ENCODE measurements at places on chromosomes 3 and 15.

- no peak for DNase-seq
Observed at GRCh38 chr3:149428087-149428486, 46.4 kb upstream of the TM4SF4 start.

DNA sequence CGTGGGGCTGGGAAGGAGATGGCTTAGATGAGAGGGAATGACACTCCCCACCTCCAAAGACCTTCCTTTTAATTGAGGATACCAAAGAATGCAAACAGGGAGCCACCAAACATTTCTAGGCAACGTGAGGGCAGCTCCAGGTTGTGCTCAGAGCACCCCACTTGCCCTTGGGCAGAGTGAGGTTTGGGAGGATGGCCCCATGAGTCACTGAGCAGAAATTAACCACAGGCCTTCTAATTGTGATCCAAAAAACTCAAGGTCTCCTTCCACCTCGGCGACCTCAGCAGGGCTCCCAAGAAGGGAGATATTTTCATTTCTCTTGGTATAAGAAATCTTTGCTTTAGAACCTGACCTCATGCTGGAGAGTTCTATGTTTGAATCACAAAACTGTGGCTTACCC, 305.0 kb upstream of the TPM1 start:
- DNase-seq: no peak

- peak; percentile 44 for DNase-seq
Observed at GRCh38 chr15:63833021-63833696, 589 bp downstream of the HERC1 start.

DNA sequence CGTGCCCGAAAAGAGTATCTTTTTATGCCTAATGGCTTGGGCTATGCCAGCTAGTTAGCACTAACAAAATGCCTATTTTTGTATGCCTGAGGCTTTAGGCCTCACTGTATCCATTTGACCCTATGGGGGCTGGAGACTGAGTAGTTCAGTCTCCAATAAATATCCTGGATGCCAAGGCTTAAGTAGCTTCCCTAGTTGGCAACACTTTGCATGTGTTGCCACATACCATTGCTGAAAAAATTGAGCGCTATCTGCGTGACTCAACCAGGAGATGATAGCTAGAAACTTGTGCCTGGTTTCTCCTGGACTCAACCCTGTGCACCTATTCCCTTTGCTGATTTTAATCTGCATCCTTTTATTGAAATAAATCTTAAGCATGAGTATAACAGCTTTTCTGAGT, 58.4 kb upstream of the ATP2C1 start:
- no peak for DNase-seq

DNA sequence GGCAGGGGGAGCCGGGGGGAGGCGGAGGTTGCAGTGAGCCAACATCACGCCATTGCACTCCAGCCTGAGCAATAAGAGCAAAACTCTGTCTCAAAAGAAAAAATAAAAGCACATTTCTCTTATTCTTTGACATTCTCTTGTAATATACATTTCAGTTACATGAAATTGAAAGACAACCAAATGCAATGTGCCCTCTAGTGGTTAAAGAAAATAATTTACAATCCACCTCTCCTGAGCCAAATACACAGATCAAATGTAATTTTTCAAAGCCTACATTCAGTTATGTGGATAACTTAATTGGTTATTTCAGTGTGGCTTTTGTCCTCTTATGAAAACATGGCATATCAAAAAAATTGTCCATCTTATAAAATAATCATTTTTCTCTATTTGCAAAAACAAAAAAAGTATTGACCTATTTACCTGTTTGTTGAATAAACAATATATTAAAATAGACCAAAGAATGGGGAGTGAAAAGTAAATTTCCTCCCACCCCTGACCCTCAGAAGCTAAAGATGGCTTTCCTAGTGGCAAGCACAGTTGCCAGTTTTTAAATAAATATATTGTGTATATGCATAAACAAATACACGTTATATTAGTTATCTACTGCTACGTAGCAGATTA, 14.2 kb upstream of the U2SURP start:
- DNase-seq: no peak

- no peak for DNase-seq
Observed at GRCh38 chr3:192092388-192093005, 631.5 kb downstream of the PYDC2 start.

DNA sequence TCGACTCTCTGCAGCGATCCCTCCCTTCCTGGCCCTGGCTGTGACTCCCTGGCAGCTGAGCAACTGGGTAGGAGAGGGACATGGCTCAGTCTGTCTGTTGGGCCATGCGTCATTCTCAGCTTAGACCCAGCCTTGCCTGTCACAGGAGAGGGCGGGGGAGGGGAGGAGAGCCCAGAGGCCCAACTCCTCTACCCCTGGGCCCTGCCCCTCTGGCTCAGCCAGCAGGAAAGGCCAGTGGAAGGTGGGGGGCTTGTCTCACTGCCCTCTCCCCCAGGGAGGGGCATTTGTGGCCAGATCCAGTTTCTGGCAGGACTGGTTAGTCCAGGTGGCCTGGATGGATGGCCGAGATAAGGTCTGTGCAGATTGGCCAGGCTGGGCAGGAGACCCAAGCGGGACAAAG, 31.6 kb downstream of the DNAJB8 start:
- DNase-seq: no peak

DNA sequence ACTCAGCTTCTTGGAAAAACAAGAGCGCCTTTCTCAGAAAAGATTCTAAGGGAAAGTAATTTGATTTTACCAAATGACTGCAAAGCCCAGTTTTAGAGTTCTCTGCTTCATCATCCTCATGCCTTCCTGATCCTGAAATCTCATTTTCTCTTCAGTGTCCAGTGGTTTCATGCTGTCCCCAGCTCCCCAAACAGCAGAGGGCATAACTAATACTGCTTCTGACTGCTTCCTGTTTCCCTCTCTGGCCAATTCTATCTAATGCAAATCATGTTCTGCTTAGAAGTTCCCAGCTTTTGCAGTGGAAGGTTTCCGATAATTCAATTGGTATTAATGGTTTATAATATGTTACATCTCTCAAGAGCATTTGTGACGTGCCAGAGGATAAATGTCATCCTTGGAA, 161.1 kb downstream of the CLSTN2 start:
- no peak for DNase-seq

- DNase-seq: no peak
Observed at GRCh38 chr15:59548501-59549226, 62.9 kb upstream of the GCNT3 start.

DNA sequence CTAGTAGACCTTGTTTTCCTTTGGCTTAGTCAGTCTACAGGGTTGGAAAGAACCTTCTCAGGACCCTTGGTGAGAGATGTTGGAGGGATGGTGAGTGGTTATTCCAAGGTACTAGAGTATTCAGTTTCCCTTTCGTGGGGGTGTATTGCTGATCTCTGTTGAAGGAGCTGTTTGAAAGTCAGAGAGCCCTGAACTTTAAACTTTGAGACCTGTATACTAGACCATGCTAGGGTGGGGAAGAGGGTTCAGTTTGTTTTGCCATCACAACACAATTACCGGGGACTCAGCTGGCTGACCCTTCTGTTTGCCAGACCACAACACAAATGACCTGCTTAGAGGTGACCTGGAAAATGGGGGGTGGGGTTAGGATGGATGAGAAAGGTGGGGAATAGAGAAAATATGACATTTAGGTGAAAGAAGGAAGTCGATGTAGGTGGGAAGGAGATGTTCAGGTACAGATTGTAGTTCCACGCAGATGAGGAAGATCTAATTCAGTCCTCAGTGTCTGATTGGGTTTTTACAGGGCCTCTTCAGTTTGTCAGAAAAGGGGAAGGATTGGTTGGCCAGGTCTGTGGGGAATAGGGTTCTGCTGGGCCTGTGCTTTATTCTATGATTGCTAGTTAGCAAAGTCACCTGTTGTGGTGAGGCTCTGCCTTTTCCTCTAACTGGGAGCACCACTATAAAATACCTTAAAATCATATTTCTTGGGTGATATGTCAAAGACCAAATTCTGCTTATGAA, 6.8 kb downstream of the UBE2E2 start:
- DNase-seq: no peak

DNA sequence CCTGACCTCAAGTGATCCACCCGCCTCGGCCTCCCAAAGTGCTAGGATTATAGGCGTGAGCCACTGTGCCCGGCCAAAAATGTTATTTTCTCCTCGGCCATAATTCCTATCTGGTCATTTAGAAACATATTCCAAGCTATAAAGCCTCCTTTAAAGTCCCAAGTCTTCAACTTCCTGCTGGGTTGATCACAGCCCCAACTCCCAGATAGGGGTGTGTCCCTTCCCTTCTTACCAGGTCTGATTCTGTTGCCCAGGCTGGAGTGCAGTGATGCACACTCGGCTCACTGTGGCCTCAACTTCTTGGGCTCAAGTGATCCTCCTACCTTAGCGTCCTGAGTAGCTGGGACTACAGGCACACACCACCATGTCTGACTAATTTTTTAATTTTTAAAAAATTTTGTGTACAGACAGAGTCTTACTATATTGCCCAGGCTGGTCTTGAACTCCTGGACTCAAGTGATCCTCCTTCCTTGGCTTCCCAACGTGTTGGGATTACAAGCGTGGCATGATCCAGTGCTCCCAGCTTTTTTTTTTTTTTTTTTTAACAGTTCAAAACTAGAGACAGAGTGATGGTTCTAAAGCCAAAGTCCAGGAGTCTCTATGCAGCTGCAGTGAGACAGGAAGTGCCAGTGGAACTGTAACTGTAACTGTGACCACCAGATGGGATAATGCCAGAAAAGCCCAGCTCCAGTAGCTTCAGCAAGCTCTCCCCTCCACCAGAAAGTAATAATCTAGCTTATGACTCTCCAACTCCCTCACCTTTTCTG, 8.2 kb upstream of the PRKAR2A start:
- DNase-seq: no peak

DNA sequence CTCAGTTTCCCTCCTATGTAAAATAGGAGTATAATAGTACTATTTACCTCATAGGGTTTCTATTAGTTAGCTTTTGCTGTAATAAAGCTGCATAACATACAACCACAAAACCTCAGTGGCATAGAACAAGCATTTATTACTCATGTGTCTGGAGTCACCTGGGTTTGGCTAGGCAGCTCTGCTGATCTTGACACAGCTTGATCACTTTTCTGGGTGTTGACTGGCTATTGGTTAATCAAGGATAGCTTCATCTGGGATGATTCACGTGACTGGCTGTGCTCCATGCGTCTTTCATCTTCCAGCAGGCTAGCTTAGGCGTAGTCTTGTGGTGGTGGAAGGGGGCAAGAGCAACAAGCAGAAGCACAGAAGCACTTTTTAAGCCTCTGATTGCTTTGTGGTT, 112.6 kb downstream of the SQOR start:
- DNase-seq: no peak

- DNase-seq: no peak
Observed at GRCh38 chr3:40663280-40663679, 138.5 kb downstream of the ZNF621 start.

DNA sequence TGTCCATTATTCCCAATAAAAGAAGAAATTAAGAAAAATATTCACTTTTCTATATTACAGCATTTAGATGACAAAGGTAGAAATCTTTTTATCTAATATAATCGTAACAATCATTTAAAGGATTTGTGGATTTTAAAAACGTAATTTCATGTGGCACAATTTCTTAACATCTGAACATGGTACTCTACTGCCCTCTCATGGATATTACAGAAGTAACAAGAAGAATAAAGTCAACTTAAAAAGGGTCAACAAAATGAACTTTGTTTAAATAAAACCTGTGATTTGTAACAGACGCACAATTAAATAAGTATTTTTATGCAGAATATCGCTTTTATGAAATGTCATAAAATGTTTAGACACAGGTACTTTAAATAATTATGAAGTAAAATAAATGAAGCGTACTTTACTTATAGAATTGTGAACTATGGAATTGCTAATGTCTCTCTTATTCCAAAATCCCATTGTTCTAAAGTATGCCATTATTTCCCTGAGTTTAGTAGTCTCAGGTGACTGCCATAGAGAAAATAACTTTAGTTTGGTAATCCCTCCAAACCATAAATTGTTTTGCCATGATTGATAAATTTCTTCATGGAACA, 366.8 kb upstream of the ZNF385D start:
- no peak for DNase-seq

GRCh38 chr3:14701676-14702075, 26.7 kb downstream of the C3orf20 start:
- DNase-seq: no peak

- no peak for DNase-seq
Observed at GRCh38 chr3:108552267-108553159, 36.7 kb downstream of the CIP2A start.

GRCh38 chr15:56184516-56184915, 59.2 kb downstream of the RFX7 start:
- DNase-seq: no peak

GRCh38 chr15:47434596-47434995, 282.7 kb upstream of the SEMA6D start:
- DNase-seq: no peak

DNA sequence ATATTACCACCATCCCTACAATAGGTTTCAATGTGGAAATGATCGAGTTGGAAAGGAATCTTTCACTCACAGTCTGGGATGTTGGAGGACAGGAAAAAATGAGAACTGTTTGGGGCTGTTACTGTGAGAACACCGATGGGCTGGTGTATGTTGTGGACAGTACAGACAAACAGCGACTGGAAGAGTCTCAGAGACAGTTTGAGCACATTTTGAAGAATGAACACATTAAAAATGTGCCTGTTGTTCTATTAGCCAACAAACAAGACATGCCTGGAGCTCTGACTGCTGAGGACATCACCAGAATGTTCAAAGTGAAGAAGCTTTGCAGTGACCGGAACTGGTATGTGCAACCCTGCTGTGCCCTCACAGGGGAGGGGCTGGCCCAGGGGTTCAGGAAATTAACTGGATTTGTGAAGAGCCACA, 510 bp downstream of the ARL14 start:
- DNase-seq: no peak

DNA sequence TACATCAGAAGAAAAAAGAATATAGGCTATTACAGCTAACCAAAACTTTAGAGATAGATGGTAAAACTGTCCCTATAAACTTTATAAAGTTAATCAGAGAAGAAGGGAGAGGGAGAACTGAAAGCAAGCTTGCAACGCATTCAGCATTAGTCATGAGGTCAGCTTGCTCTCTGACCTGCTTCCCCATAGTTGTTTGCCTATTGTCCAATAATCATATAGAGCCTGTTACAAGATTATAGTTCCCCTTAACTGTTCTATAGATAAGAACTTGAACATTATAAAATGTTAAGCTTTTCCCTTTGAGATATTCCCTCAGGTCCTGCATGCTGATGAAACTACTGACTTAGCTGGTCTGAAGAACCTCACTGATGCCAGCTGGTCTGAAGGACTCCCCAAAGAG, 74.5 kb downstream of the CPNE4 start:
- no peak for DNase-seq

- DNase-seq: no peak
Observed at GRCh38 chr3:174541708-174542315, 317.3 kb upstream of the NAALADL2 start.

- DNase-seq: no peak
Observed at GRCh38 chr15:48577469-48577868, 68.0 kb downstream of the FBN1 start.

DNA sequence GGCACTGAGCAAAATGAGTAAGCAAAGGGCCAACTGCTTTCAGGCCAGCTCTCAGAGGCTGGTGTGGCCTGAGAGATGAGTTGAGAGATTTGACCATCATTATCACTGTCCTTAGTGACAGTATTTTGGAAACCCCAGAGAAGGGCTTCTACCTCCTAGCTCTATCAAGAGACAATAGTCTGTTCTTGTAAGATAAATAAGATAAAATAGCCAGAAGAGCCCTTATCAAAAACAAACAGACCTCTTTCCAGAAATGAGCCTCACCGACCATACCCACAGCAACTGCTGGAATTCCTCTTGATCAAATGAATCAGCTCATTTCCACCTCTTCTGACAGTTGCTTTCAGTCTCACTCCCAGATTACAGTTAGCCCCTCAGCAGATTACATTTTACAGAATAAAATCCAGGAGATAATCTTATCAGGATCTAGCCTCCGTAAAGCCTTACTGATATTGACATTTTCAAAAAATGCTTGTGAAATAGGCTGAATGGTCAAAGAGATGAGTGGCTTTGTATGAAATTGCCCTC, 4.5 kb downstream of the HDC start:
- DNase-seq: peak; percentile 31

Measured in stimulated activated CD8-positive, alpha-beta memory T cell treated with anti-CD3 and anti-CD28 coated beads, Interleukin-4, amount 100 ng/mL, for 48 hours (primary cell).